Stimulated activated CD4-positive, alpha-beta T cell treated with anti-CD3 and anti-CD28 coated beads, Interleukin-1b, Interleukin-23, amount 100 ng/mL, for 1 hour (primary cell): ENCODE measurements at places on chromosomes 6 and 20.

GRCh38 chr20:57953638-57954037, 243.8 kb upstream of the PMEPA1 start:
- DNase-seq = no peak

DNA sequence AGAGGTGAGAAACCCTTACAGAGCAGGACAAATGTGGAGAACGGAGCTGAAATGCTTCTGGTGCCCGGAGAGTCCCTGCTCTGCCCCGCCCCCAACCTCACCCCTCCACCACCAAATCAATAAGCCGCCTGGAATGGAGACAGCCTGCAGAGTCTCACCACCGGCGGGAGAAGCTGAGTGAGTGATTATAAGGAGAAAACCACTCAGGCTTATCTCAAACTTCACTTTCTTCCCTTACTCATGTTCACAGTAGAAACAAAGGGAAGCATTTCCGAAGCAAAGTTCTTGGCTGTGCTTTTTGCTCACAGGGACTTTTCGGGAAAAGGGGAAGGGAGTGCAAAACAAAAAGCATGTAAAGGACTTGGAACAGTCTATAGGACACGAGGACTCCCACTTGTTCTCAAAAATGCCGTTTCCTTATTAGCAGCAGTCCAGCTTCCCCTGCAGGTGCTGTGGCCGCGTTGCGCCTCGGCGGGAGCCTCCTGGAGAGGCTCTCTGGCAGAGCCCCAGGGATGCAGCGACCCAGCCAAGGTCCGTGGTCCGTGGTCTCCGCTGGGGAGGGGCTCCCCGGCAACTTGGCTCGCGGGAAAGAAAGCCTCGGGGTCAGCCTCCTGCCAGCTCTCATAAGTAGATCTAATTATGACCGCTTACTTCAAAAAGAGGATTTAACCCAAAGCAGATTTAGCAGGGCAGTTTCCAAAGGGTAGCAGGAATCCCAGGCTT, 64.8 kb upstream of the TMEM30A start:
- no peak for DNase-seq

DNA sequence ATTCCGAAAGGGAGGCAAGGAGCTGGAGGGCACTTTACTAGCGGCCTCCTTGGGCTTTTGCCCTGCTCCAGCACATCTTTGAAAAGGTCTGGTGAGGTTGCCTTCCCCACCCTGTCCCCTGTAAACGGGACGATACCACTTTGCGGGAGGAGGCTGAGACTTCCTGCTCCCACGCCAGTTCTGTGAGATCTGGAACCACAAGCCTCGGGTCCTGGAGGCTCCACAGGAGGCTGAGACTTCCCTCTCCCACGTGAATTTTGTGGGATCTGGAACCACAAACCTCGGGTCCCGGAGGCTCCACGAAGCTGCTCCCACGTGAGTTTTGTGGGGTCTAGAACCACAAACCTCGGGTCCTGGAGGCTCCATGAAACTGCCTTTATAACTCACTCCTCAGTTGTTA, 209.3 kb downstream of the DLL1 start:
- DNase-seq = no peak

GRCh38 chr6:15496345-15497131, 166.3 kb downstream of the DTNBP1 start:
- no peak for DNase-seq

GRCh38 chr20:49890471-49891361, 24.6 kb downstream of the SPATA2 start:
- DNase-seq = no peak

DNA sequence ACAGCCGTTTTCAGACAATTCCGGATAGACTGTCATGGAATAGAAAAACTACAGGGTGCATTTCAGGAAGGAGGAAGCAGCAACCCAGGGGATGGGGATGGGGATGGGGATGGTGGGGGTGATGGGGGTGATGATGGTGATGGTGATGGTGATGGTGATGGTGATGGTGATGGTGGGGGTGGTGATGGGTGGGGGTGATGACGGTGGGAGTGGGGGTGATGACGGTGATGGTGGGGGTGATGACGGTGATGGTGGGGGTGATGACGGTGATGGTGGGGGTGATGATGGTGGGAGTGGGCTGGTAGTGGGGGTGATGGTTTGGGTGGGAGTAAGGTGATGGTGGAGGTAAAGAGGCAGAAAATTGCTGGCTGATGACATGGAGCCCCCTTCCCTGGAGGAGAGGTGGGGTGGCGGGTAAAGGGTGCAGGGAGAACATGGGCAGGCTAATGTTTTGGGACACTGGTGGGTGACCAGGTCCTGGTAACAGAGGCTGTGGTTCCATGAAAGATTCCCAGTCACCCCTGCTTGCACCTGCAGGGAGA, 17.5 kb downstream of the LAMA5 start:
- no peak for DNase-seq

- DNase-seq = no peak
Observed at GRCh38 chr20:57034001-57034400, 232.4 kb downstream of the BMP7 start.

DNA sequence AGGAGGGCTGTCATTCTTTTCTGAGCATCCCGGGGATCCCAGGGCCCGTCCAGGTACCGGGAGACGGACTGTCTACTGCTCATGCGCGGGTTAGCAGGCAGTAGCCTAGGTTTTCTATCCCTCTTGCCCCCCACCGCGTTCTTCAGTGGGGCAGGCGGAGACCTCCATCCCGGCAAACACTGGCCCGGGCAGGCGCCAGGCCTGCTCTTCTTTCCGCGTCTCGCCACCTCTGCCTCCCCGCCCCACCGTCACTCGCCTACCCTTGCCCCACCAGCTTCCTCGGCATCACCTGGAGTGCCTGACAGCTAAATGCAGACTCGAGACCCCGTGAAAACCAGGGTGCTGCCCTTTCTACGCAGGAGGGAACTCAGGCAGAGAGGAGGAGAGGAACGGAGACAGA, 1937.7 kb upstream of the DEFB115 start:
- no peak for DNase-seq
